ENCODE measurements at places on chromosomes 12 and 14.

DNA sequence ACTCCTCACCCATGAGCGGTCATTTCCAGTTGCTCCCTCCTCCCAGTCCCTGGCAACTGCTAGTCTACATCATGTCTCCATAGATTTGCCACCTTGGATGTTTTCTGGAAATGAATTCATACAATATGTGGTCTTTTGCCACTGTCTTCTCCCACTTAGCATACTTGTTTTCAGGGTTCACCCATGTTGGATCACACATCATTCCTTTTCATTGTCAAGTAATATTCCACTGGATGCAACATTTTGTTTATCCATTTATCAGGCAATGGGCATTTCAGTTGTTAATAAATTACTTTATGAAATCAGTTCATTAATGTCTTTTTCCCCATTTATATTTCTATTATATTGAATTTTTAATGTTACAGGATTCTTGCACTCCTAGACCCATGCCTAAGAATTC is 64.3 kb downstream of the EML1 start:
- DNase-seq: no peak

GRCh38 chr14:101349108-101349507 is 212.2 kb upstream of the DIO3 start:
- no peak for DNase-seq

DNA sequence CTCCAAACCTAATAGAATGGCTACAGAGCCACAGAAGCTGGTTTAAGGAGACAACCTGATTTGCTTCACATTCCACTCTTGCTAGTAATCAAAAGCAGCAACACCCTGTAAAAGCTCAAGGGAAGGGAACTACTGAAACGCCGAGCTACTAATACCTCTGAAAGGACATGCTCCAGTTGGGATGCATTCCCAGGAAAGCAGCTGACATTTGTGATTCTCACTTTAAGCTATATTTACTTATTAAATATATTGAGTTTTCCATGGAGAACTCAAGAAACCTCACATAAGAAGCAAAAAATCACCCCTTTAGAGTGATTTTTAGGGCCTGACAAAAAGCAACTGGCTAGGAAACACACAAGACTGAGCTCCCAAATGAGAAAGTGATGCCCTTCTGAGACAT is 1073.0 kb upstream of the FLRT2 start:
- DNase-seq: no peak

DNA sequence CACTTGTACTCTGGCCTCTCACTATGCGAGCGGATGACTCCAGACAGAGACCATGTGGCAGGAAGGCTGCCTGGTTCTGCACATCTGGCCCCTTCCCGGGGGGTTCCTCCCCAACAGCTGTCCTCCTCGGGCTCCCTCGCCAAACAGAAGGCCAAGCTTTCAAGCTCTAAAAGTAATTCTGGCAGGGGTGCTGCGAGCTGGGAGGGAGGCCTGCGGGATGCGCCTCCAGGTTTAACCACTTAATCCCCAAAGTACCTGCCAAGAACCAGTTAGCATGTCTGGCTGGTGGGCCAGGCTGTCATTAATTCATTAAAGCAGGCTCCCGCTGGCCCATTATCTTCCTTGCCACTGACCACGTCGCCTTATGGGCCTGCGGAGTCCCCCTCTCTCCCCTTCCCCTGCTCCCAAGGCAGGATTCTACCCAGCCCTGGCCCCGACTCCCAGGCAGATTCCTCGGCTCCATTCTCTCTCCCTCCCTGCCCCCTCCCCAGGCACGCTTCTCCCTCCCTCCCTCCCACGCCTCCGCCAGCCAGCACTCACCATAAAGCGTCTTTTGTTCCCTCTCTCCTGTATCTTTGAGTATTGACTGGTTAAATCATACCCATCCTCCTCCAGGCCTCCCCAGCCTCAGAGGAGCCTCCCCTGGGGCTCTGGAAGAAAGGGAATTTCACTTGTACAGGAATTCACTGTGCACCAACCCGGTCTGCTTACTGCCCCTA is 4.9 kb downstream of the HRK start:
- DNase-seq: no peak

GRCh38 chr12:46217541-46218321 is 51.1 kb downstream of the SLC38A1 start:
- DNase-seq: no peak

DNA sequence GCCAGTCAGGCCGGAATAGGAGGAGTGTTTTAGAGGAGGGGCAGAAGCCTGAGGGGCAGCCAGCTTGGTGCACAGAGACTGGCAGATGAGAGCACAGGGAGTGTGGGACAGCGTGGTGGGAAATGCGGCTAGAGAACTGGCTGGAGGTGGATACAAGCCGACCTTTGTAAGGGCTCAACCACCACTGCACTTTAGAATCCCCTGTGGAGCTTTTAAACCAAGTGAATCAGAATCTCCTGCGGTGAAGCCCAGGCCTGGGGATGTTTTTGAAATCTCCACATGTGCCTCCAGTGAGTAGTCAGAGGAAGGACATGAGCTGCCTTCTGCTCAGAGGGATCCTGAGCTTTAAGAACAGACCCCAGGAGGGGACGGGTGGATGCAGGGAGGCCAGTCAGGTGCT is 10.9 kb upstream of the PCED1B start:
- no peak for DNase-seq

GRCh38 chr14:81231540-81231939 is 10.8 kb upstream of the GTF2A1 start:
- no peak for DNase-seq

DNA sequence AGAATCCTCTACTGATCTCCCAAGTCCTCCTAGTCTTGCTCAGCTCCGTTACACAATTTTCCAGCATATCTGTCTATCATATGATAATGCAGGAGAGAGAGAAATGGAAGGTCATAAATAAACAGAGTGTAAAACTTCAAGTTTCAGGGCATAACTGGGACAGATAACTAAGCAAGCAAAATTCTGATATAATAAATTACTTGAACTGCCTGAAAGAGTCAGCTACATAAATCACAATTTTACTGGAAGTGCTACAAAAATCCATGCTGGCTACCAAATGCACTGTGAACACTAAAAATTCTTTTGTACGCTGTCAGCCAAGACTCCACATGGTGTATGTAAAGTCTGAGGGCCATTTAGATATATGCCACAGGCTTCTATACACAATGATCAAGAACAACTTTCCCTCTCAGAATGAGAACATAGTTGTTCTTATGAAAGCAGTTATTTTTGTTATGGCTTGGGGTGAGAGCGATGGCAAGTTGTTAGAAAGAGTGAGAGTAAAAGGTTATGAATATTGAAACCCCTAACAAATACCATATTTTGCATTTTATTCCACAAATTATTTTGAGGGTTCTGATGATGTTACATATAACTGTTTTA is 41.1 kb downstream of the GRIP1 start:
- no peak for DNase-seq

DNA sequence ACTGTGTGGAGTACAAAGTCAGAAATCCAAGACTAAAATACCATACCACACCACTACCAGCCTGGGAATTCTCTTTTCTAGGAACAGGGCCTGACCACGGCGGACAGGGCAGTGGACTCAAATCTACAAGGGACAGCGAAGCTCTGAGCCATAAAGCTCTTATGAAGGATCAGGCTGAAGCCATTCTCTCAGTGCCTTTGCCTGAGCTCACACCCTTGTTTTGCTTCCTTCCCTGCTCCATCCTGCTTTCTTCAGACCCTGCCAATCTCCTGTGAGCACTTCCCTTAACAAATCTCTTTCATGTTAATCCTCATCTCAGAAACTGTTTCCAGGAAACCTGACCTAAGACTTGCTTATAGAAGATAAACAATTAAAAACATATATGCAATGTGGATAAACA is 398.5 kb downstream of the MDGA2 start:
- DNase-seq: no peak

- DNase-seq: no peak
Measured at GRCh38 chr12:124078800-124079199, 105.8 kb downstream of the ZNF664 start.

DNA sequence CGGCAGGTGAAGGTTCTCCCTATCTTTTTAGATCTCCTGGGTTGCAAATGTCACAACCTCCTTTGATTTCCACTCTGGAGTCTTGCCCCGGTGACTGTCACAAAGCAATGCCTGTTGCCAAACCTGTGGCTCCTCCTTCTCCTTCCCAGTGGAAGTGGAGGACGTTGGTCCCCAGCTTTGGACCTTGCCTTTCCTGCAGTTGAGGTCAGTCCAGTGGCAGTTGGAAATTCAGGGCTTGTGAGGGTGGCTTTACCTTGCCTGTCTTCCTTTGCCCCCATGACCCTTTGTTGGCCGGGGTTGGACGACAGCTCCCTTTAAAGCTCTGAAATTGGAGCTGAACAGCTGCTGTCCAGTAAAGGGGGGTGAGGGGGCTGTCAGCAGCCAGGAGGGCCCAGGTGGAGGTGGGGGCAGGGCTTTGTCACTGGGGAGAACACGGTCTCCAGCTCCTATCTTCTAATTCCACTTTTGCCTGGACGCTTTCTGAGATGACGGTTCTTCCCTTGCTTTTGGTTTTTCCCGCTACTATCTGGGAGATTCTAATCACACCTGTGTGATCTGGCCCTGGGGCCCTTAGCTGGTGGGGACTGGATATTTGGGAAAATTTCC is 4.1 kb downstream of the TEAD4 start:
- DNase-seq: no peak

GRCh38 chr14:35218963-35219362 is 73.2 kb upstream of the PSMA6 start:
- no peak for DNase-seq

DNA sequence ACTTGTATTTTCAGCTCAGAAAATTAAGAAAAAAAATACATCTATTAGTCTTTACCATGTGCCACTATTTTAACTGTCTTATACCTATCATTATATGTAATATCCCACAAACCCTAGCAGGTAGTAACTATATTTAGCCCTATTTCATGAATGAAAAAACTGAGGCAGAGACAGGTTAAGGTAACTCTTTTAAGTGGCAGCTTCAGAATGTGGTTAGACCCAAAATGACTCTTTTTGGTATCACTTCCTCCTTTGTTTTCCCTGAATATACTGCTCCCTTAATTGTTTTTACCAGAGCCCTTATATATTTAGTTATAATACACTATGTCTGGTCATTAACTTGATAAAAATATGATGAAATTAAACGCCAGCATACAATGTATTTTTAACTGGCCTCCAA is 235.6 kb upstream of the RPL10L start:
- DNase-seq: no peak

- no peak for DNase-seq
Measured at GRCh38 chr12:29239336-29239735, 90.3 kb downstream of the FAR2 start.
